ENCODE measurements at places on chromosomes 5 and 9.

DNA sequence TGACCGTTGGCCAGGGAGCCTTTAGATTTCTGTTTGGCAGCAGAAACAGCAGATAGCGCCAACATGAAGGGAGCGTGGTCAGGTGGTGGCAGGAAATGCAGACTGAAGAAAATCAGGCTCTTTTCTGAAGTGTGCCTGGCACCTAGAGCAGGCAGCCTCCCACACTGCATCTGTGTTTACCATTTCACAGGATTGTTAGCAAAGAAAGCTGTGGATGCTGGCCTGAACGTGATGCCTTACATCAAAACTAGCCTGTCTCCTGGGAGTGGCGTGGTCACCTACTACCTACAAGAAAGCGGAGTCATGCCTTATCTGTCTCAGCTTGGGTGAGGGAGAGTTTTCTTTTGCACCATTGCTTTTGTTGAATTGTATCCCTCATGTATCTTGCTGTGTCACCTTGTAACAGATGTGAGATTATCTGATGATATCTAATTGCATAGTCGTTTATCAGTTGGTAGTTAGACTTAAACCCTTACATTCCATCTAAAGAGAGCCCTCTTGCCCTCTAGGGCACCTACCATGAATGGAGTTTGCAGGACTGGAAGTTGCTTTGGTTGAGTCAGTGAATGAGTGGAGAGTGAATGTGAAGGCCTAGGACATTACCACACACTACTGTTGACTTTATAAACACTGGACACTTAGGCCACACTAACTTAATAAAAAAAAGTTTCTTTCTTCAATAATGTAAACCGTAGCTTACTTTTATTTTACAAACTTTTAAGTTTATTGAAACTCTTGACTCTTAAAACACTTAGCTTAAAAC, 42.8 kb downstream of the ACO1 start:
- DNase-seq = no peak

GRCh38 chr5:170267431-170268152, 30.0 kb downstream of the LCP2 start:
- peak; percentile 76 for DNase-seq

GRCh38 chr5:123448017-123448617, 24.9 kb upstream of the CEP120 start:
- DNase-seq = no peak

DNA sequence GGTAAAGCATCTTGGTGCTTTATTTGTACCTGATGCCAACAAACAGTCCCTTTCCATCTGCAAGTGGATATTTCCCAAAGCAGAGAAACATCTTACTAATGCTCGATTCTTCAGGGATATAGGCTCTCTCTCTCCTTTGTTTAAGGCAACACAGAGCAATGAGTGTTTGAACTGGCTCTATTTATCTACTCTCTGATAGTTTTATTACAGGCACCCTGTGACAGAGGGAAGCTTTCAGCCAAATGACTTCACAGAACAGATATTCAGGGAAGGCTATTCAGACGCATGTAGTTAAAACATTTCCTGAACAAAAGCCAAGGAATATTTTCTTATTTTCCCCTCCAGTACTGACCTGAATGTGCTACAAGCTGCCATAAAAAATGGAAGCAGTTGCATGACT, 141.8 kb downstream of the YIPF5 start:
- no peak for DNase-seq

DNA sequence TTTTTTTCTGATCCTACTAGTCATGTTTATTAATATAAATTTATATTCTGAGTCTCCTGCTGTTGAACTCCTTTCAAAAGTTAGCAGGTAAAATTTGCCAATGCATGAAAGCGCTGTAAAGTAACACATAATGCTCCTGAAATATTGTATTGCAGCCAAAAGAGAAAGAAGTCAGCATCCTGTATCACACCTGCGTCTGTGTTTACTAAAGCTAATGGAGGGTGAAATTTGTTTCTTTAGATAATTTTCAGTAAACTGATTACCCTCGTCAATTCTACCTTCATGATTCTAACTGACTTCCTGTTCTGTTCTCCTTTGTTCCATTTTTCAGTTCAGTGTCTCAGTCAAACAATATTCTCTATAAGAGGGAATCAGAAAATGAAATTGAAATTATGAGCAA, 415.4 kb downstream of the CDH9 start:
- no peak for DNase-seq

- no peak for DNase-seq
Measured at GRCh38 chr5:170431571-170431970, 42.4 kb upstream of the KCNMB1 start.

Data from effector memory CD8-positive, alpha-beta T cell (primary cell).